Right lobe of liver (tissue), 6 donors: ENCODE measurements at places on chromosomes 6 and 20. TPM values are rescaled to one million over a fixed set of nuclear protein-coding genes. Genes with fewer than 3 reads are reported as not detected.

Gene GGTLC1
- not detected for total RNA-seq

Gene DDO
- 6.4 TPM for total RNA-seq

Gene KIF25
- total RNA-seq, result not detected

Gene SNX14
- total RNA-seq, result 35.0 TPM

Gene SYNE1
- 35.8 TPM for total RNA-seq

DNA sequence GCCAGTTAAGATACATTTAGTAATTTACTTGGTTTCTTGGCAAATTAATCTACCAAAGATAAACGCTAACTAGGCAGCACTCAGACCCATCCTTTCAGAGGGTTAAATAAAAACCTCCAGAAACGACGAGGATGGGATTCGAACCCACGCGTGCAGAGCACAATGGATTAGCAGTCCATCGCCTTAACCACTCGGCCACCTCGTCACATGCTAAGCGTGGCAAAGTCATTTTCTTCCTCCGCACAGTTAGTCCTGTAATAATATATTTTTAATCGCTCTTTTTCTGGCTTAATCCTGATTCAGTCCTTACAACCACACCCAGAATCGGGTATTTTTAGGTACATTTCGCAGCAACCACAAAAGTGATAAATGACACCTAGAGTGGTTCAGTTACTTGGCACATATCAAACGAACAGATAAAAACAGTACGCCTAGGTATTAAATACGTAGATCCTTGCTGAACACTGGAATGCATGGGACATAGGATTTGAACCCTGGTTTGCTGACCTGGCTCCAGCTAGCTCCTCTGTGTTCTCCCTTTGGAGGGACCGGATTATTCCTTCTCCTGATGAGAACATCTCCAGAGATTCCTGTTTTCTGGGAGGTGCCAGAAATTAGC, 71.6 kb downstream of the GPX5 start:
- no peak for DNase-seq
- no peak overlapping the region for H3K27ac ChIP-seq
- H3K36me3 ChIP-seq, result no peaks in the 10 kb centered on the region

GRCh38 chr6:155755452-155755851, 299.8 kb upstream of the NOX3 start:
- H3K36me3 ChIP-seq, result no peaks in the 10 kb centered on the region
- no peak overlapping the region for H3K27ac ChIP-seq
- H3K4me3 ChIP-seq, result no peak overlapping the region
- no peaks in the 10 kb centered on the region for H3K27me3 ChIP-seq
- H3K4me1 ChIP-seq, result no peaks in the 10 kb centered on the region

DNA sequence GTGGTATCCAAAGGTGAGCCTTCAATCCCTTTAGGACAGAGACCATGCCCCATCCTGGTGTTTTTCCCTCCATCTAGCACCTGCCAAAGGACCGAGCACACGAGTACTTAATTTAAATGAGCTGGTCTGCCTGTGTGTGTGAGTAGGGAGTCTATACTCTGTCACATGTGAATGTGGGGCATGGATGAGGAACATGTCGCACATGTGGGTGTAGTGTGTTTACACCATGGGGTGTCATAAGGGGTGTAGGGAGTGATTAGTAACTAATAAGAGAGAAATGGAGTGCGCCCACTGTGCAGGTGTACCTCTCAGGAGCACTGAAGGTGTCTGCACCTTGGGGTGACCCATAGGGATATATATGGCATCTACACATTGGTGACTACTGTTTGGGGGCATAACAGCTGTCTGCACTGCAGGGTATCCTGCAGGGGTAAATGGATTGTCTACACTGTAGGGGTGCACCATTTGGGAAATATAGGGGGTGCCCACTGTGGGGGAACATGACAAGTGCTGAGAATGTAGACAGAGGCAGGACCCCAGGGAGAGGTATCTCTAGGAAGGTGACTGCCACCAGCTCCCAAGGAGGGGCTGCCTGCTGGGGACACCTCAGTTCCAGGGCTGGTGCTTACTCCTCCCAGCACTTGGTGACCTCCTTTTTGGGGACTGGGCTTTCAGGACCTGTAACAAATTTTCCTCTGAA, 53.5 kb downstream of the EBF4 start:
- no peaks in the 10 kb centered on the region for H3K4me1 ChIP-seq
- H3K27me3 ChIP-seq, result no peaks in the 10 kb centered on the region
- DNase-seq, result no peak
- H3K27ac ChIP-seq, result no peak overlapping the region
- H3K4me3 ChIP-seq, result no peak overlapping the region

DNA sequence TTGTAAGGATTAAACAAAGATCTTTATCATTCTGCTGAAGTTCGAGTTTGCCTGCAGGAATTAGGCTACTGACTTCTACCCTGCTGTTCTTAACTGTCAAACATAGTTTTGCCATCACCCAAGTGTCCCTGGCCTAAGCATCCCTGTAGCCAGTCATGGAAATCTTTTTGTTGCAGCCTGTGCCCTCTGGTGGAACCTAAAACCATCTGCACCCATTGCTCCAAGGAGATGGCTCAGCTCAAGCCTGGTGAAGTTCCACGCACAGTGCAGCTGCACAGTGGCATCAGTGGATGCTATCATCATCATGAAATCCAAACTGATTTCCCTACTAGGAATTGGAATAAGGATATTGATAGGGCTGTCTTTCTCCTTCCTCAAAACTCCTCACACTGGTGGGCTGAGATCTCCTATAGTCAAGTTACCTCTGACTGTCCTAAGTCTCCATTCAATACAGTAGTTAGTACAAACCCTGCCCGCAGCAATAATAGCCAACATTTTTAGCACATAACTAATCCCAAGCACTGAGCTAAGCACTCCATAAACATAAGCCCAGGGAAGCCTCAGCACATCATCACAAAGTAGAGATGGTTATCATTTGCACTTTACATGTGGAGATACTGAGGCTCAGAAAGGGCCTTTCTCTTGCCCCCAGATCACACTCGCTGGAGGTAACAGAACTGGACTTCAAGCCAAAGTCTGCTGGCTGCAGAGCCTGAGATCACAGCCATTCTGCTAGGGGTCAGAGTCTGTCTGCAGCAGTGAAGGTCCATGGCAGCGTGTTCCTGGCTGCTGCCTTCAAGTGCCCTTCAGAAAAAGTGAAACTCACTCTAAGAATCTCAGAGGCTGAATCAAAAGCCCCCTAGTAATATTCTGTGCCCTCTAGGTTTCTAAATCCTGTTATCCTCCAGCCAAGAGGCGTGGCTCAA, 77.2 kb upstream of the MC3R start:
- no peaks in the 10 kb centered on the region for H3K36me3 ChIP-seq
- H3K4me3 ChIP-seq, result no peak overlapping the region
- peak; percentile 48 for DNase-seq
- H3K4me1 ChIP-seq, result no peaks in the 10 kb centered on the region

DNA sequence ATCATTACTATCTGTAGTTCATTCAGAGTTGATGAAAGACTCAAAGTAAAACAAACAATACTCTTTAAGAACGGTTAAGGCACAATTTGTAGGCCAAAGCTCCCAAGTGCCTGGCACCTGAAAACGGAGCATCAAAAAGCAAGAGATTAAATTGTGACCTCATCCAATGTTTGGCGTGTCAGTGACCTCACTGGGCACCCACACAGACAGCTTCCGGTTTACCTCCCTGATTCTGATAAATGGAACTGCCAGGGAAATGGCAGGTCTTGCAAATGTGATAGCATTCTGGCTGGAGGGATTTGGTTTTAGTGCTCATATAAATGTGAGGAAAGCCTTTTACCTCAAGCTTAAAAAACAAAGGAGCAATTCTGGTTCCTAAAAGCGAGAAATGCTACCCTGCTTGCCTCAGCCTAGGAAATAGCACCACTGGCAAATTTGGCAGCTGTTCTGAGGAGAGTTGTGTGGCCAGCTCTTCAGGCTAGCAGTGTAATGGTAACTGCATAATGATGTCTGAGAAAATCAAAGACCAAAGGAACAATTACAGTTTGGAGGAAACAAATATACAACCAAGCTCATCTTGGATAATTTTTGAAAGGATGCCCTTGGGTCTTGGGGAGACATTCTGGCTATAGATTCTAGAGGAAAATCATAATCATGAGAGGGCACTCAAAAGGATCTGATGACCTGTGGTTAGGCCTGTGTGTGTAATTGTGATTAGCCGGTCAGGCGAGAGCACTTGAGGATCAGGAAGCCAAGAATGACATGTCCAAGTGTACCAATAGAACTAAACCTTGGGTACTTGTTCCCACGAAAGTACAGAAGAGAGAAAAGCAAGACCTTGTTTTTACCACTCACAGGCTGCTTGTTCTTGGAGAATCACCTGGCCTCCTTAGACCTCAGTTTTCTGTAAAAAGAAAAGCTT, 174.3 kb downstream of the TFAP2B start:
- H3K4me1 ChIP-seq, result no peaks in the 10 kb centered on the region
- H3K27ac ChIP-seq, result no peak overlapping the region
- no peak overlapping the region for H3K4me3 ChIP-seq
- H3K36me3 ChIP-seq, result no peaks in the 10 kb centered on the region
- no peak for DNase-seq
- H3K27me3 ChIP-seq, result no peaks in the 10 kb centered on the region

DNA sequence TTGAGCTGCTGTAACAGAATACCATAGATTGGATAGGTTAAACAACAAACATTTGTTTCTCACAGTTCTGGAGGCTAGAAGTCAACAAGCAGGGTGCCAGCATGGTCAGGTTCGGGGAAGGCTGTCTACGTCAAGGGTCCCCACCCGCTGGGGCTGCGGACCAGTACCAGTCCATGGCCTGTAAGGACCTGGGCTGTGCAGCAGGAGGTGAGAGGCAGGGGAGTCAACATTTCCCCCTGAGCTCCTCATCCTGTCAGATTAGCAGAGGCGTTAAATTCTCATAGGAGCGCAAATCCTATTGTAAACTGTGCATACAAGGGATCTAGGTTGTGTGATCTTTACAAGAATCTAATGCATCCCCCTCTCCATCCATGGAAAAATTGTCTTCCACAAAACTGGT, 3.8 kb downstream of the ADGB start:
- H3K27ac ChIP-seq, result no peak overlapping the region
- H3K4me3 ChIP-seq, result no peak overlapping the region
- no peaks in the 10 kb centered on the region for H3K27me3 ChIP-seq
- no peak for DNase-seq

DNA sequence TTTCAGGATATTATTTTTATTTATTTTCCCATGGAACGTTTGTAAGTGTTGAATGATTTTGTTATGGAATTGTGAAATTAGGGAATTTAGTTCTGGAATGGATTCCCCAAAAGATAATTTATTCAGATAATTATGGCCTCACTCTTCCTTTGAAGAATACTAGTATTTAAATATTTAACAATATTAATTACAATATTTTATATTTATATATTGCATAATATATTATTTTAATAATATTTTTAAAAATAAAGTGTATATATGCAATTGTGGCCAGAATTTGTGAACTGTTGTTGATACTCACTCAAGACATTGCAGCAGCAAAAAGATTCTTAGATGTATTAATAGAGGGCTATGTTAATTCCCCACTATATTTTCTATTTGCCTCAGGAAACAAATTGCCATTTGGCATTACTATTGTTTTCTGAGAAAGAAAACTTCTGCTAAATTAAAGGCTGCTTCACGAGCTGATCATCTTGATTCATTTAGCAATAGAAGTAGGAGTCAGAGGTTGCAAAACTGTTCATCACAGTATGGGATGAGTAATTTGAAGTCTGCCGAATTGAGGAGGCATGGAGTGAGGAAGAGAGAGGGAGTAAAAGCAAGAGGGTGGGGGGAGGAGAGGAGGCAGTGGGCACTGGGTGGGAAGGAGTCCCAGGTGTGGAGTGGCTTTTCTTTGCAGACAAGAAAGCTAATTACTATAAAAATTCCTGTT, 729.2 kb downstream of the DHX35 start:
- no peak overlapping the region for H3K4me3 ChIP-seq
- H3K4me1 ChIP-seq, result no peaks in the 10 kb centered on the region
- H3K27ac ChIP-seq, result no peak overlapping the region
- H3K27me3 ChIP-seq, result no peaks in the 10 kb centered on the region
- no peaks in the 10 kb centered on the region for H3K36me3 ChIP-seq
- DNase-seq, result no peak
